ENCODE measurements at places on chromosomes 7 and 10.
A peak's percentile ranks its signal among the peaks of the same experiment; 100 is the strongest.

GRCh38 chr10:122487174-122487765 is 25.9 kb downstream of the HTRA1 start:
- no peak for DNase-seq
- H3K27me3 ChIP-seq, result peaks cover 38% of the 10 kb centered on the region
- no peaks in the 10 kb centered on the region for H3K4me1 ChIP-seq
- no peaks in the 10 kb centered on the region for H3K36me3 ChIP-seq
- no peak overlapping the region for H3K27ac ChIP-seq
- no peak overlapping the region for H3K4me3 ChIP-seq

DNA sequence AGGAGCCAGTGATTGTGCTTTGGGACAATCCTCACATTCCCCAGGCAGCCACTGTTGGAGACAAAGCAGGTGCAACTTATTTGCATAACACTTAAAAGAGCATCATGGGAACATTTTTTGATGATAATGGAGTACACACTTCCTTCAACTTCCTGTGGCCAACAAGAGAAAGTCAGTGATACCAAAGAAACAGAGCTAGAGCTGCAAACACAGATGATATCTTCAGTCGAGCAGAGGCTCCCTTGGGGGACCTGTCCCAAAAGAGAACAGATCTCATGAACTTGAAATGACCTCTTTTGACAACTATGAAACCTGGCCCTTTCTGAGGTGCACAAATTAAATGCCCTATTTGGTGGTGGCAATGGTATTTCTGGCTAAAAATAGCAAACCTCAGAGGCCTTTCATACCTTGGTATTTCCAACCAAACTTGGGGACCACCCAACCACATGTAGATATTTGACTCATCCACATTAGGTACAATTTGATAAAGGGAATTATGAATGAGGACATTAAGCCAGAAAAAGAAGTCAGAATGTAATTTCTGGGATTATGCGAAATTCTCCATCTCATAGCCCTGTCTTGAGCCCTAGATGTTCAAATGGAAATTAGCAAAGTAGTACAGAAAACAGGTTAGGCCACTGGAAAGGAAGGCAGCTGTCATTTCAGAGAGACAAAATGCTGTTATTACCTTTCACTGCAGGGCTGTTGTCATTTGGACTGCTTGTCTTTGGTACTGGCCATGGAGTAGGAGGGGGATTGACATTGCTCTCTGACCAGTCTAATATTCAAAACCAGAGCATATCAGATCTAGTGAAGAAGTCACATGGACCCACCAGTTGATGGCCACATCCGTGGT is 146.2 kb downstream of the ICA1 start:
- peak overlapping the region; percentile 22 for H3K4me3 ChIP-seq
- DNase-seq, result peak; percentile 71
- no peaks in the 10 kb centered on the region for H3K27me3 ChIP-seq
- peak overlapping the region; percentile 78 for H3K27ac ChIP-seq

DNA sequence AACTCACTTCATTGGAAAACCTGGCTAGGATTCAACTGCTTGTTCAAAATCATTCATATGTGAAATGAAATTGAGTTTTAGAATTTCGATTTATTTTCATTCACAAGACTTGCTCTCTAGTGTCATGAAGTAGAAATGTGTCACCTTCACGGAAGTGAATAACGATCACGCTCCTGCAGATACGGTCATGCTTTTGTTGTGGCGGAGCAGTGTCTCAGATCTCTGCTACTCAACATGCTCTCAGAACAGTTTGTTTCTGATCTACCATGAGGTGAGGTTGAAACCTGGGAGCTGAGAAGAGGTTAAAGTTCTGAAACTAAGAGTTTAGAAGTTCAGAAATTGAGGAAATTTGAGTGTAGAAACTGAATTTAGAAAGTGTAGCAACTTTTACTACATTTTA is 13.8 kb upstream of the PITRM1 start:
- H3K36me3 ChIP-seq, result no peaks in the 10 kb centered on the region
- H3K27me3 ChIP-seq, result peaks cover 23% of the 10 kb centered on the region
- DNase-seq, result no peak
- H3K4me1 ChIP-seq, result peaks cover 6% of the 10 kb centered on the region
- H3K4me3 ChIP-seq, result no peak overlapping the region
- no peak overlapping the region for H3K27ac ChIP-seq

DNA sequence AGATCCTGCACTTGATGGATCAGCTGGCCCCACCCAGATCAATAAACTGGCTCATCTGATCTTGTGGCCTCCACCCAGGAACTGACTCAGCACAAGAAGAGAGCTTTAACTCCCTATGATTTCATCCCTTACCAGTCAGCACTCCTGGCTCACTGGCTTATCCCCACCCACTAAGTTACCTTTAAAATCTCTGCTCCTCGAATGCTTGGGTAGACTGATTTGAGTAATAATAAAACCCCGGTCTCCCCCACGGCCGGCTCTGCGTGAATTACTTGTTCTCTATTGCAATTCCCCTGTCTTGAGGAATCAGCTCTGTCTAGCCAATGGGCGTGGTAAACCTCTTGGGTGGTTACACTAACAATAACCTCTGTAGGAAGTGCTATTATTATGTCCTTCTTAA is 83.7 kb downstream of the MBL2 start:
- DNase-seq, result no peak
- no peaks in the 10 kb centered on the region for H3K4me1 ChIP-seq
- no peak overlapping the region for H3K27ac ChIP-seq
- no peaks in the 10 kb centered on the region for H3K27me3 ChIP-seq

- H3K27ac ChIP-seq, result no peak overlapping the region
- H3K4me3 ChIP-seq, result no peak overlapping the region
- DNase-seq, result no peak
- H3K36me3 ChIP-seq, result peaks cover 5% of the 10 kb centered on the region
- no peaks in the 10 kb centered on the region for H3K4me1 ChIP-seq
- H3K27me3 ChIP-seq, result no peaks in the 10 kb centered on the region
Observed at GRCh38 chr7:158128572-158128971, 459.1 kb downstream of the PTPRN2 start.

- H3K27me3 ChIP-seq, result peaks cover 6% of the 10 kb centered on the region
- H3K36me3 ChIP-seq, result no peaks in the 10 kb centered on the region
- H3K27ac ChIP-seq, result no peak overlapping the region
- H3K4me1 ChIP-seq, result no peaks in the 10 kb centered on the region
- DNase-seq, result no peak
Observed at GRCh38 chr7:96052860-96053470, 268.9 kb downstream of the SLC25A13 start.

GRCh38 chr7:95915731-95916130 is 143.4 kb downstream of the DYNC1I1 start:
- H3K27me3 ChIP-seq, result peaks cover 9% of the 10 kb centered on the region
- H3K4me1 ChIP-seq, result no peaks in the 10 kb centered on the region
- H3K27ac ChIP-seq, result no peak overlapping the region
- no peak overlapping the region for H3K4me3 ChIP-seq

DNA sequence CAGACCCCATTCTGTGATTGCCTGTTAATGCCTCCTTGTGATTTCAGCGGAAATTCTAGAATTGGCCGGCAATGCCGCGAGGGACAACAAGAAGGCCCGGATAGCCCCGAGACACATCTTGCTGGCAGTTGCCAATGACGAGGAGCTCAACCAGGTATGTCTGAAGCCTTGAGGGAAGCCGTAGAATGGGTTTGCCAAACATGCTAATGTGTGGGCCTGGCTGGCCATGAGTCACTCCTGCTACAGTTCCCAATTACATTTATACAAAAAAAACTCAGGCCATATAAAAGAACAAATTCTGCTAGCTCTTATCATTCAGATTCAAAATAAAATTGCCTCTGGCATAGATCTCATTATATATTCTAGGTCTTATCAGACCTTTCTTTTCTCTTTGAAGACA is 37.4 kb downstream of the MACROH2A2 start:
- H3K36me3 ChIP-seq, result no peaks in the 10 kb centered on the region
- peaks cover 4% of the 10 kb centered on the region for H3K27me3 ChIP-seq
- no peaks in the 10 kb centered on the region for H3K4me1 ChIP-seq
- H3K27ac ChIP-seq, result no peak overlapping the region
- no peak for DNase-seq
- H3K4me3 ChIP-seq, result no peak overlapping the region

GRCh38 chr7:130364451-130364850 is 15.8 kb upstream of the CPA1 start:
- H3K36me3 ChIP-seq, result no peaks in the 10 kb centered on the region
- no peaks in the 10 kb centered on the region for H3K27me3 ChIP-seq

- H3K4me1 ChIP-seq, result peaks cover 82% of the 10 kb centered on the region
- H3K27ac ChIP-seq, result peak overlapping the region; percentile 94
- H3K27me3 ChIP-seq, result no peaks in the 10 kb centered on the region
- DNase-seq, result peak; percentile 70
- peaks cover 50% of the 10 kb centered on the region for H3K36me3 ChIP-seq
- peak overlapping the region; percentile 78 for H3K4me3 ChIP-seq
Observed at GRCh38 chr7:4712281-4713182, 30.4 kb downstream of the FOXK1 start.

GRCh38 chr10:105149371-105149891 is 508.3 kb downstream of the SORCS3 start:
- H3K27me3 ChIP-seq, result no peaks in the 10 kb centered on the region
- no peak overlapping the region for H3K27ac ChIP-seq
- no peaks in the 10 kb centered on the region for H3K36me3 ChIP-seq
- no peak overlapping the region for H3K4me3 ChIP-seq
- DNase-seq, result no peak

DNA sequence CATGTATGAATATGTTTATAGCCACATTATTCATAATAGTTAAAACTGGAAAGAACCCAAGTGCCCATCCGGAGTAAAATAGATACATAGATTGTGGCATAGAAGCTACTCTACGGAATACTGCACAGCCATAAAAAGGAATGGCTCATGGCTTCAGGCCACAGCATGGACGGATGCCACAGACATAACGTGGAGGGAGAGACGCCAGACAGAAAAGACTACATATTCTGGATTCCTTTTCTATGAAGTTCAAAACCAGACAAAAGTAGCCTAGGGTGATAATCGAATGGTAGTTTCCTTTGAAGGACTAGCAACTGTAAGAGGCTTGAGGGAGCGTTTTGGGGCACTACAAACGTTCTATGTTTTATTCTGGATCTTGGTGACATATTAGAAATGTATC is 58.9 kb upstream of the FOXI2 start:
- no peak overlapping the region for H3K4me3 ChIP-seq
- H3K27me3 ChIP-seq, result peaks cover 6% of the 10 kb centered on the region
- no peak overlapping the region for H3K27ac ChIP-seq
- no peaks in the 10 kb centered on the region for H3K4me1 ChIP-seq
- no peak for DNase-seq

DNA sequence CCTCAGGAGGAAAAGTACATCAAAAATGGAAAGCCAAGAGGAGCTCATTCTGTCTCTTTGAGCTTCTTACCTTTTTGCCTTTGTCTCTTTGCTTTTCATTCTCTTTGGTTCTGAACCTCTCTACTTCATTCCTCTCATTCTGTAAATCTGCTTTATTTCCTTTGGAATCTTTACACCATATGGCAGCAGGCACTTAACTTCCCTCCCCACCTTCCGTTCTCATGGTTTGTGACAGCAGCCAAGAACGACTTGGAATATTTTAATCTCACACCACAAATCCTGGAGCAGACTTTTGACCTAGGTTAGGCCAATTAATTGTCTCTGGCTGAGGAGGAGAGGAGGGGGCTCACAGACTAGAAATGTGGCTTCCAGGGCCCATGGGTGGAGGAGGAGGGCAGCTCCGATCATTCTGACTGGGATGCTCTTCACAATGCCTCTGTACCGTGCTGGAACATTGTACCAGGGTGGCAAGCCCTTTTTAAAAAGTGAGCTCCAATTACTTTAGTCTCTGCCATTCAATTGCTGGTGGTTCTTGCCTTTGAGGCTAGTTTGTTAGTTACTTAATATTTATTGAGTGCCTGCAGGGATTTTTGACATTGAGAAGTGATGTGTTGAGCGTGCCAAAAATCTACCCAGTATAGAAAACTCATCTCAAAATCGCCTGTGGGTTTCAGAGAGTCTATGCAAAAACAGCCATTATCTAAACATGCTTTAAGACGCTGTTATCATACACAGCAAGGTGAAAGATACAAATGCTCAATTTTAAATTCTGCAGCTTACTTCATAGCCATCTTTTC is 386.6 kb downstream of the DPP6 start:
- H3K4me3 ChIP-seq, result no peak overlapping the region
- no peak overlapping the region for H3K27ac ChIP-seq
- DNase-seq, result no peak
- no peaks in the 10 kb centered on the region for H3K27me3 ChIP-seq
- no peaks in the 10 kb centered on the region for H3K36me3 ChIP-seq

DNA sequence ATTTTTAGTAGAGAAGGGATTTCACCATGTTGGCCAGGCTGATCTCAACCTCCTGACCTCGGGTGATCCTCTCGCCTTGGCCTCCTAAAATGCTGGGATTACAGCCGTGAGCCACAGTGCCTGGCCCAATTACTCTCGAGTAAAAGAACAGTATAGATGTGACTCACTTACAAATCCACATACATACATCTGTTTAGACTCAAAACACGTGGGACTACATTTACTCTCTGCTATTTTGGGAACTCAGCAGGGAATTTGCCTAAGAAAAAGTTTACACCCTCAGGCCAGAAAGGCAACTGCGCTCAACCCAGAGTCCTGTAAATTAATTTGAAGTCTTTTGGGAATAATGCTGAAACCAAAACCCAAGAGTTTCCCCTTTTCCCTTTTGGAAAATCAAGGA is 289.7 kb downstream of the KLF6 start:
- DNase-seq, result no peak
- H3K36me3 ChIP-seq, result no peaks in the 10 kb centered on the region
- H3K27ac ChIP-seq, result no peak overlapping the region
- peaks cover 6% of the 10 kb centered on the region for H3K4me1 ChIP-seq
- H3K27me3 ChIP-seq, result peaks cover 19% of the 10 kb centered on the region

DNA sequence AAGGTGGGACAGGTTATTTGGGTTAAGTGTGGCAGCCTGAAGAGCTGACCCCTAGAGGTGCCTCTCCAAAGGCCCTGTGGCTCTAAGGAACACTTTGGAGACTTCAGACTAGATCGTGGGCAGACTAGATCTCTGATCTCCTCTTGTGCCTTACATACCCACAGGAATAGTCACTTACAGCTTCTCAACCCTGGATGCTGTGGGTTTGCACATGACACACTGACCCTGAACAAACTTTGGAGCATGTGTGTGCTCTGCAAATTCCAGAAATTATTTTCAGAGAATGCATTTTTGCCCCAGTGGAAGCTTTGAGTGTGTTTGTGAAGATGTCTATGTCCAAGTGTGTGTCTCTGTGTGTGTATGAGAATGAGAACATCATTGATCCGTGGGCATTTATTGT is 119.6 kb downstream of the EMX2 start:
- peaks cover 11% of the 10 kb centered on the region for H3K27me3 ChIP-seq
- no peak for DNase-seq
- no peaks in the 10 kb centered on the region for H3K36me3 ChIP-seq

- peaks cover 15% of the 10 kb centered on the region for H3K27me3 ChIP-seq
- peak overlapping the region; percentile 75 for H3K27ac ChIP-seq
- no peak for DNase-seq
- peaks cover 5% of the 10 kb centered on the region for H3K36me3 ChIP-seq
- H3K4me3 ChIP-seq, result peak overlapping the region; percentile 47
Observed at GRCh38 chr7:157432541-157432956, 95.7 kb downstream of the DNAJB6 start.

- H3K27ac ChIP-seq, result no peak overlapping the region
- H3K27me3 ChIP-seq, result peaks cover 27% of the 10 kb centered on the region
- no peak overlapping the region for H3K4me3 ChIP-seq
- DNase-seq, result no peak
- peaks cover 3% of the 10 kb centered on the region for H3K4me1 ChIP-seq
Observed at GRCh38 chr7:142614116-142614515, 135.2 kb upstream of the PRSS1 start.

GRCh38 chr10:85225311-85225710 is 896.9 kb downstream of the CCSER2 start:
- no peak for DNase-seq
- no peak overlapping the region for H3K27ac ChIP-seq
- no peaks in the 10 kb centered on the region for H3K4me1 ChIP-seq

- H3K27ac ChIP-seq, result no peak overlapping the region
- H3K4me1 ChIP-seq, result peaks cover 23% of the 10 kb centered on the region
- peaks cover 13% of the 10 kb centered on the region for H3K36me3 ChIP-seq
- H3K4me3 ChIP-seq, result no peak overlapping the region
Observed at GRCh38 chr7:32670110-32671025, 175.1 kb downstream of the AVL9 start.
